ENCODE measurements at places on chromosomes 13 and 19. TPM values are rescaled to one million over a fixed set of nuclear protein-coding genes. Genes with fewer than 3 reads are reported as not detected.

- peak; percentile 42 for DNase-seq
These were observed 129.8 kb downstream of the DLEU7 start for GRCh38 chr13:50713523-50714248.

DNA sequence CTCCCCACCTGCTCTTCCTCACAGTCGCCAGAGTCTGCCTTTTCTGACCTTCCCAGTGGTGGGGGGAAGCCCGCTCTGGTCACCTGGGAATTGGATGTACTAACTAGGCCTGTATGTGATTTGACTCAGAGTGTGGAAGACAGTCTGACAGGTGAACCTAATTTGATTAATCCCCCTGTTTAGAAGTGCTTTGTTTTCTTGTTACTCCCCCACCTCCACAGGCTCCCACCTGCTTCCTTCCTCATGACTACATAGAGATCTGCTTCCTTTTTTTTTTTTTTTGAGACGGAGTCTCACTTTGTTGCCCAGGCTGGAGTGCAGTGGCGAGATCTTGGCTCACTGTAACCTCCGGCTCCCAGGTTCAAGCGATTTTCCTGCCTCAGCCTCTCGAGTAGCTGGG lies 44.0 kb downstream of the COG3 start:
- DNase-seq: no peak

DNA sequence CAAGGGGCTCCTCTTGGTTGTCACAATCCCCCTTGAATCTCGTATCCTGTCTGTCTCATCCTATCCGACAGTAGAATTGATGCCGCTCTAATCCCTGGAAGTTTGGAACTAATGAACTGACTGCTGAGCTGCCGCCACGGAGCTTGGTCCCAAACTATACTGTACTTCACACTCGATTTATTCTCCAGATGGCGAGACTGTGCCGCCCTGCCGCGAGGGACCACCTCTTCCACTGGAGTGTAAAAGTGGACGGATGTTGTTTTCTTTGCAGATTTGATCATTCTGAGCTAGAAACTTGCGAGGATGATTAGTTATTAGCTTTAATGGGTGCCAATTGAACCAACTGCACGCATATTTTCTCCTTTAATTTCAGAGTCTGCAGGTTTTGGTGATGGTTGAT lies 117.2 kb downstream of the ZIC5 start:
- no peak for DNase-seq

DNA sequence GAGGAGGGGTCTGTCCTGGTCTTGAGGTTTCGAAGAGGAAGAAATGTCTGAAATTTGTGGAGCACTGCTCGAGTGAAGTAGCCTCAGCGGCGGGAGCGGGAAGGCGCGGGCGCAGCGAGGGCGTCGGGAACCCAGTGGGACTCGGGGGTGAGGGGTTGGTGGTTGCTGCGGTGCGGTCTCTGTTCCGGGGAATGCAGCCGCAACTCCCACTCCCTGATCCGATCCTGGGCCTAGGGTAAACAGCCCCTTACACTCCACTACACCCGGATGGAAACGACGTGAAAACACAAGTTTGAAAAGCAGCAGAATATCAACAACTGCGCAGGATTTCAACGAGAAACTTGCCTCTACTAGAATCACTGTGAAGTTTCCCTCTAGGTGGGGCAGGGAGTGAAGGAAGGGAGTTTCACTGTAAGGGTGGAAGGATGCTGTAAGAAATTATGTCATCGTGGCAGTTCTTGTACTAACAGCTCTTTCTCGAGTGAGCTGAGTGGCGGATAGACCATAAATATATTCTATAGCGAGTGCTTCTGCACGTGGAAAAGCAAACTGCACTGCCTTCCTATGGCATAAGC lies 2.0 kb upstream of the KLF12 start:
- peak; percentile 93 for DNase-seq

DNA sequence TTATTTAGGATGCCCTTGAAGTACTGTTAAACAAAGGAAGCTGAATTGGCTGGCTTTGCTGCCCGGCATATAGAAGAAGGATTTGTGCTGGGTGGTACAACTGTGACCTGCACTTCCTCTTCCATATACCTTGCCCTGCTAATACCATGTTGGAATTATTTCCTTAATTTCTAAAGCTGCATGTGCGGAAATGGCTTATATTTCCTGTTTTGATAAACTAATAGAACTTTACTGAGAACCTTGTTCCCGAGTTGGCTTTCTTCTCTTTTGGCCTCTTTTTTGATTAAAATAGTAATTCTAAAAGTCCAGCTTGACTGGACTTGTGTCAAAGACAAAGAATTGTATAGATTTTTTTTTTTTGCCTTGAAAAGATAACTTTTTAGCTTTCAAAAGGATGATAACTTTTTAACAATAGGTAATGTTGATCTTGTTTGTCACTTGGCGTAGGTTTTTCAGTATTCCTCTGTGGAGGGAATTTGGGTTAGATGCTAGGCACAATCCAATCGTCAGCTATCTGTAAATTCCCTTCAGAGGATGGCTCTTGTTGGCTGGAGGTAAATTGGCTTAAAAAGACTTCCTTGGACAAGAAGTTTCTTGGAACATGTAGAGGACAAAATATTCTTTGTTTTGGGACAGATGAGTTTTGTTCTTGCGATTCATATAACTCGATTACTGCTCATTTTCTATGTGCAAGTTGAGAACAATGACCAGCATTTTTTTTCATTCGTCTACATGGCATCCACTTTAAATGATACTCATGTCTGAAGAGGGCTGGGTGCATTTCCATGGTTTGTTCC lies 41.4 kb downstream of the COL4A2 start:
- peak; percentile 29 for DNase-seq

DNA sequence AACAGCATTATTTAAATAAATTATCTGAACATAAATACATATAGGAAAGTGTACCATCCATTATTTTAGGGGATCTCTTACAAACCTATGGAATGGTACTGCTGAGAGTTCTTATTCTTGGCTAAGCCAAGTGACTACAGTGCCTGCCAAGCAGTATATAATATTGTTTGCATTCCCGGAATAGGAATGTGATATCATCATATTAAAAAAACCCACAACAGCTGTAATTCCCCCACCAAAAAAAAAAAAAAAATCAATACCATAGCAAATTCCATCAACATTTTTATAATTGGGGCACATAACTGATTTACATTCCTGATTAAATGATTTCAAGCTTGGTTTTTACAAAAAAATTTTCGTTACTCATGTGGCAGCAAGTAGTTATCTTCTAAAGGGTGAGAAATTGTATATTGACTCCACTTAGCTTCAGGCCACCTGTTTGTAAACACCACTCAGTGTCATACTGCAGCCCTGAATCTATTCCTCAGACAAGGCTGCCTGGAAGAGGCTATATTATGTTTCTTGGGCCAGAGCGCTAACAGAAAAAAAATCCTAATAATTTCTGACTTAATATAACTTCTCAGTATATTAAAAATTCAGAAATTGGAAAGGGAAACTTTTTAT lies 278.1 kb downstream of the DNAJC15 start:
- peak; percentile 78 for DNase-seq

GRCh38 chr13:112159575-112160547 lies 92.9 kb downstream of the SOX1 start:
- DNase-seq: no peak

- no peak for DNase-seq
These were observed 15.2 kb downstream of the POLD1 start for GRCh38 chr19:50399368-50399745.

- no peak for DNase-seq
These were observed 698.8 kb downstream of the DIAPH3 start for GRCh38 chr13:59464926-59465325.

GRCh38 chr13:23570099-23570920 lies at the start of gene TNFRSF19:
TNFRSF19 (plus strand) TSS chr13:23570412; CDS start chr13:23590184, 19,772 bp downstream.
- DNase-seq: peak; percentile 80

DNA sequence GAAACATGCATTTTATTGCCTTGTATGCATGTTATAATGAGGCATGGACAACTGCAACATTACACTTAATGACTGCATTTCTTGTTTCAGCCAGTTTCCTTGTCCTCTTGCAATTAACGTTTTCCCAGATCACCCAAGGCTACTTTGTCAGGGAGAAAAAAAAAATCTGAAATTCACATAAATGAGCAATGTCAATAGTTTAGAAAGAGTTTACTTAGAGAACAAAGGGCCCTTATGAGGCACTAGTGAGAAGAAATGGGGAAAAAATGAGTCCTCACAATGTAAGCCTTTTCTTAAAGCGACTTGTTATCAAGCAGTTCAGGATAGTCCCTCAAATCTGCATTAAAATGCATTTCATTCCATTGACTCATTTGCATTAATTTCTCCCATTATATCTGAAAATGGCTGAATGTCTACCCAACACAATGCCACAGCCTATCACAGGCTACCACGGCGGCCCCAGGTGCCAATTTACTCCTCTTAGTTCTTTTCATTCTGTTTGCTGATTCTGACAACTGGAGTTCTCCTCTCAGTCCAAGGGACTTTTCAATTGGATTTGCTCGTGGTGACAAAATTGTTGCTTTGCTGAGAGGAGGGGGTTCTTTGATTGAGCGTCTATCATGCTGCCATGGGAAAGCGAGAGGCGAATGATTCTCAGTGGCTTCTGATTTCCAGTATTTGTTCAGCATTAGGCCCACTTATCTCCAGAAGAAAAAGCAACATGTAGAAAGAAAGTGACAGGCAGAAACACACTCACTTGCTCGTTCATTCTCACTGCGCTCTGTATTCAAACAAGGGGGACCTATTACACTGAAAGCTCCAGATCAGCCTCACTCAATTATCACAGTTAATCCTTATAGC lies 107.1 kb downstream of the DACH1 start:
- no peak for DNase-seq

- DNase-seq: no peak
These were observed 899 bp downstream of the GIPC3 start for GRCh38 chr19:3586127-3586626.

DNA sequence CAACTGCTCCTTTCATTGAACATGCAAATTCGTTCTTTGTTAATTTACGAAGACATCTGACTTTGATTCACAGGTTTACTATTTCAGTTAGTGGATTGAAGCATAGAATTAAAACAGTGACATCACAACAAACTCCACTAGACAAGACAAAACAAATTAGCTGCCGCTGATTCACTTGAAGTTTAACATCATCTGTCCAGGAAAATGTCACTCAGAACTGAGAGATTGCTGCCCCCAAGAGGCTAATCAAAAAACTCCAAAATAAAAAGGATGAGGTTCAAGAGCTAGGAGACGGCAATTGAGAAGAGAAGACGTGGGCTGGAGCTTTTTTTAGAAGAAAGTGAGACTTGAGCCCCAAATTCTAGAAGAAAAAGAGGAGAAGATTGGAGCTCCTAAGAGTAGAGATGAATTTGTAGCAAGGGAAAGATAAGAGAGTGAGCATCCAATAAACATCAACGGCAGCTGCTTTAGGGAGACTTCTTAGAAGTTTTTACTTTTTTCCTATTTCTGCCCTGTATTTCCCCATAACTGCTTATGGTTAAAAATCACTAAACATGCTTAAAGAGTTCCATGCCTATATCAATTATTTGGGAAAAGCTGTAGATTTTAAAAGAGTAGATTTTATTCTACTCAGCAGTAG lies 40.8 kb upstream of the TPP2 start:
- peak; percentile 16 for DNase-seq

- no peak for DNase-seq
These were observed 98.8 kb upstream of the CACNA1A start for GRCh38 chr19:13604902-13605586.

FLT1 gene
- polyA plus RNA-seq: 15.1 TPM

IL11 gene
- 0.40 TPM for polyA plus RNA-seq

CEACAM19 gene
- 3.8 TPM for polyA plus RNA-seq

ZNF846 gene
- polyA plus RNA-seq: 10.2 TPM

SERP2 gene
- 5.4 TPM for polyA plus RNA-seq

GAPDHS gene
- polyA plus RNA-seq: not detected

MCEMP1 gene
- polyA plus RNA-seq: not detected

ZNF480 gene
- polyA plus RNA-seq: 7.9 TPM

PALM3 gene
- polyA plus RNA-seq: 0.55 TPM

Data from muscle of back (tissue), 13 donors.